ENCODE measurements at places on chromosomes 7 and 10.

- no peak for DNase-seq
Observed at GRCh38 chr10:87886635-87887034, 23.2 kb downstream of the PTEN start.

GRCh38 chr7:131618391-131618790, 62.0 kb upstream of the PODXL start:
- no peak for DNase-seq

DNA sequence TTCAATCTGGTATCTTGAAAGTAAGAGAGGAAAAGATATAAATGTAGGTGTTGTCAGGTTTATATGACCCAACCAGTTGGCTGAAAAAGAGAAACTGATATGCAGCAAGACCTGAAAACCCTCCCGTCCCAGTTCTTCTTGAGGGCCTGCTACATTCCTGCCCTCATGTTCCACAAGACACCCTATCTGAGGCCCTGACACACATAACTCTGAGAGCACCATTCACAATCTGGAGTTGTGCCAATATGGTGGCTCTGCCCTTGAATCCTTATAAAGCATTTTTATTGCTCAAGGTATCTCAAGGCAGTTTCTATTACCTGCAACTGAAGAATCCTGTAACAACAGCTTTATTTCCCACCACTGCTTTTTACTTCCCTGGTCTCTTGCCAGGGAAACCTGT, 17.0 kb downstream of the XPNPEP1 start:
- DNase-seq, result no peak

DNA sequence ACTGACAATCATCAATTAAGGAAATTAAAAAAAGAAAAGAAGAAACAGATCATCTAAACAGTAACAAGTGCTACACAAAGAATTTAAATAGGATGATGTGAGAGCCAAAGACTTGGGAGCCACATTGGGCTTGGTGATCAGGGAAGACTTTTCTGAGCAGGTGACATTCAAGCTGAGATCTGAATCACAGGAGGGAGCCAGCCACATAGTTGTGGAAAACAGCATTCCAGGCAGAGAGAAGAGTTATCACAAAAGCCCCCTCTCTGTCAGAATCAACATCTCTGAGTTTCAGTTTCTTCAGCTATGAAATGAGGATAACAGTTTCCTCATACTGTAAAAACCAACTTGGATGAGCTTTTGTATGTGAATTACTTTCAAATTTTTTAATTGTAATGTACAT, 169.2 kb upstream of the PLXNA4 start:
- DNase-seq, result no peak

DNA sequence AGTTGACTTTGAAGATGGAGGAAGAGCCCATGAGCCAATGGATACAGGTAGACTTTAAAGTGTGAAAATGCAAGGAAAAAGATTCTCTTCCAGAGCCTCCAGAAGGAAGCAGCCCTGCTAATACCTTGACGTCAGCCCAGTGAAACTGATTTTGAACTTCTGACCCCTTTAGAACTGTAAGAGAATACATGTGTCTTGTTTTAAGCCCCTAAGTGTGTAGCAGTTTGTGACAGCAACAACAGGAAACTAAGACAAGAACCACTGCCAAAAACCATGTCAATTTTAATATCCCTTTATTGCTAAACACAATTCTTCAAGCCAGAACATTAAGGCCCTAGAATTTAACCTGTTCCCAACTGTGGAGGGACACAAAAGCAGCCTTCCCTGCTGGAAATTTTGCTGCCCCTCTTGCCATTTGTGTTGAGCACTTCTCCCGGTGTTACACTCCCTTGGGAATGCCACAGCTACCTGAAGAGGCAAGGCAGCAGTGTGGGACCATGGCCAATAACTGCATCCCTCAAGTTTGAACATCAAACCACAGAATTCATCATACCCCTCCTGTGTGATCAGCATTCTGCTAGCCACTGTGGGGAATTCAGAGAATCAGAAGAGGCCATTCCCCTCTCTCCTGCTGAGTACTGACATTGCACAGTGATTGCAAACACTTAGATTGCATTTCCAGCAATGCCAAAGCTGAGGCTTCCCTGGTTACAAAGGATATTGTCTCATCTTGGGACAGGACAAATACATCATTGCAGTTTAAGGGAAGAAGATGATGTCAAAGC, 12.3 kb upstream of the CCDC172 start:
- no peak for DNase-seq

- DNase-seq, result no peak
Observed at GRCh38 chr7:101169110-101169837, 3.9 kb upstream of the VGF start.

GRCh38 chr7:113561446-113561845, 357.4 kb downstream of the PPP1R3A start:
- no peak for DNase-seq

DNA sequence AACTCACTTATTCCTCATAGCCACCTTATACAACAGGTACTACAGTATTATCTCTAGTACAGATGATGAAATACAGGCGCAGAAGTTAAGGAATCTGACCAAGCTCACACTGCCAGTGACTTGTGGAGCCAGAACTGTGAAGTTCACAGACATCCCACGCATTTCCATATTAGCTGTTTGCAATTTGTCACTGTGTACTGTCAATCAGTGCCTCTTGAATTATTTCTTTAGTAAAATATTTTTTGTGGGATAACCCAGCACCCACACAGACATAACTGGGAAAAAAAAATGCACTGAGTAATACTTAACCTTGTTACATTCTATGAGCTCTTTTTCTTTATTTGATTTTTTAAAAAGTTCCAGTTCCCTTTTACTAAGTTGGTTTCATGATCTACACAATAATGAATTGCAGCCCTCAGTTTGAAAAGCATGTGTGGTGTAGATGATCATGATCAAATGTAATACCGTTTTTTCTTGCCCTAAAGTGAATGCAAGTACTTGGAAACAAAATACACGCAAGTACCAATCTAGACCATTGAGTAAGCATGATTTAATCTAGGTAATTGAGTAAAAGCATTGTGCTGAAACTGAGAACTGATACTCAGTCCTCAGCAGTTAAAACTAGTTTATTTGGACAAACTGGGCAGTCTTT, 14.1 kb downstream of the CUL1 start:
- DNase-seq, result no peak

DNA sequence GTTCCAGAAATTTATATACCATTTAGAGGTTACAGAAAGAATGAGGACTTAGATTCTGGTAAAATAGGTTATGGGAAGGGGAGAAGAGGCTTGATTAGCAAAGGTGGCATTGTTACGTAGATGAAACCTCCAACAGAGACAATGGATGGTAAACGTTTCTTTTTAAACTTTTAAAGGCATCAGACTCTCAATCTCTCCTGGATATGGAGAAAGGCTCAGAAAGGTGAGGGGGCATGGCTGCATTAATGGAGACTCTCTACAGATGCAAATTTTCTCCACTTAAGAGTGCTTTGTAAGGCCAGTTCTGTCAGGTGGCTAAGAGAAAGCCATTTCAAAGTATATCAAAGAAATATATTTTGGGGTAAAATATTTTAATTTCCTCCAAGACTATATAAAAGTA, 240.9 kb upstream of the PTER start:
- DNase-seq, result no peak
